Left cardiac atrium (tissue), 4 donors: ENCODE measurements at places on chromosomes 13 and 19. TPM values are rescaled to one million over a fixed set of nuclear protein-coding genes. Genes with fewer than 3 reads are reported as not detected.

ITGBL1 gene
- total RNA-seq, result 11.6 TPM

DNA sequence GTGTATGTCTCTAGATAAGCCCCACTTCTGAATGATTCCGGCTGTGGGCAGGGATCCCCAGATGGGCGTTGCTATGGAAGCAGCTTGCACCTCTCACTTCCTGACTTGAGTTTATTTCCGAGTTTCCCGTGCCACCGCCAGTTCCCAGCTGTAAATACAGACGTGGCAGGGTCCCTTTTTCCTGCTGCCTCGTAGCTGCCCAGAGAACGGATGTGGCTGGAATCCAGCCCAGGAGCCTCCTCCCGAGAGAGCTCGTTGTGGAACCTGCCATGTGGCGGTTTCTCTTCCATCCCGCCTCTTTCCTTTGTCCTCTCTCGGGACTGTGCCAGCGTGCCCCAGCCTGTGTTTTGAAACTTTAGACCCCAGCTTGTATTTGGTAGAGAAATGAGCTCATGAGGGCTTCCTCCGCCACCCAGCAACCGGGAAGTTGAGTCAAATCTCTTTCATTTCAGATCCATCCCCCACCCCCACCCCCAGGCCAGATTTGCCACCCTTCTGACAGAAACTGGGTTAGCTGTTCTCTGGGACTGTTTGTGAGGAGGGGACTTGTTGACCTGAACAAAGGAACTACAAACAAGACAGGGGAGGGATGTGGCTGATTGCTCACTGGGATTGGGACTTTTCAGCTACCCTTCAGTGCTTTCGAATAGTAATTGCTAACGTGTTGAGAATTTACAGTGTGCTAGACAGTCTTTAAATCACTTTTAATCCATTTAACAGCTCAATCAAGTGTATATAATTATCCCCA is 96.6 kb downstream of the SIPA1L3 start:
- peak; percentile 82 for DNase-seq

GRCh38 chr13:91776611-91777193 is 378.3 kb downstream of the GPC5 start:
- DNase-seq, result no peak

SIGLECL1 gene
- not detected for total RNA-seq

- DNase-seq, result no peak
These were observed 14.7 kb upstream of the KCTD4 start for GRCh38 chr13:45215392-45216077.

C5AR1 gene
- total RNA-seq, result 15.6 TPM

C5AR2 gene
- 0.81 TPM for total RNA-seq

DNA sequence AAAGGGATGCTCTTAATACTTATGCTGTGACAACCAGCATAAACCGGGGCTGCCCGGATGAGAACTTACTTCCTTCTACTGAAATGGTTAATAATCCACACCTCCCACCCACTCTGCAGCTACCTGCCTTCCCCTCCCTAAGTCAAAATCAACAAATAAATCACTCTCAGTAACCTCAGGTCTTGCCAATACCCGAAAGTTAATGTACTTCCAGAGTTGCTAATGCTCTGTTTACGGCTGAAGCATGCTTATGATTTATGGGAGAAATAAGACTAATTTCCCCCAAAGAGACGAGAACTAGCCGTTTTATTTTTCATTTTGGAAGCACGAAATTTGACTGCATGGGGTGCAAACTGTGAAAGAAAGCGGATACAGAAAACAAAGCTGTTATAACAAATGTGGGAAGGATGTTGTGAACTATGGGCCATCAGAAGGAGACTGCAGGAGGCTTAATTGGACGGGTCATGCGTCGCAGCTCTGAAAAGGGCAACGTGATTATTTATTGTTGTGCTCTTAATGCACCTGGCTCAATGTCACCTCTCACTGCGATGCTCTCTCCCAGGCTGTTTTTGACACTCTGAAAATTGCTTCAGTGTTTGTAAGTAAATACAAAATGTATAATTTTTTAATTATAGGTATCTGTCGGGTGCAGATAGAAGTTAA is 114.0 kb upstream of the SLC7A1 start:
- DNase-seq, result no peak

TMED1 gene
- 27.2 TPM for total RNA-seq

ZNF567 gene
- 3.8 TPM for total RNA-seq

GRCh38 chr13:46881621-46882020 is 15.2 kb downstream of the HTR2A start:
- DNase-seq, result no peak
